ENCODE measurements at places on chromosomes 11 and 22.

GRCh38 chr22:24429411-24430365, 2.3 kb downstream of the ADORA2A start:
- no peak for DNase-seq

GRCh38 chr22:46749682-46750529, 11.9 kb upstream of the CERK start:
- no peak for DNase-seq

DNA sequence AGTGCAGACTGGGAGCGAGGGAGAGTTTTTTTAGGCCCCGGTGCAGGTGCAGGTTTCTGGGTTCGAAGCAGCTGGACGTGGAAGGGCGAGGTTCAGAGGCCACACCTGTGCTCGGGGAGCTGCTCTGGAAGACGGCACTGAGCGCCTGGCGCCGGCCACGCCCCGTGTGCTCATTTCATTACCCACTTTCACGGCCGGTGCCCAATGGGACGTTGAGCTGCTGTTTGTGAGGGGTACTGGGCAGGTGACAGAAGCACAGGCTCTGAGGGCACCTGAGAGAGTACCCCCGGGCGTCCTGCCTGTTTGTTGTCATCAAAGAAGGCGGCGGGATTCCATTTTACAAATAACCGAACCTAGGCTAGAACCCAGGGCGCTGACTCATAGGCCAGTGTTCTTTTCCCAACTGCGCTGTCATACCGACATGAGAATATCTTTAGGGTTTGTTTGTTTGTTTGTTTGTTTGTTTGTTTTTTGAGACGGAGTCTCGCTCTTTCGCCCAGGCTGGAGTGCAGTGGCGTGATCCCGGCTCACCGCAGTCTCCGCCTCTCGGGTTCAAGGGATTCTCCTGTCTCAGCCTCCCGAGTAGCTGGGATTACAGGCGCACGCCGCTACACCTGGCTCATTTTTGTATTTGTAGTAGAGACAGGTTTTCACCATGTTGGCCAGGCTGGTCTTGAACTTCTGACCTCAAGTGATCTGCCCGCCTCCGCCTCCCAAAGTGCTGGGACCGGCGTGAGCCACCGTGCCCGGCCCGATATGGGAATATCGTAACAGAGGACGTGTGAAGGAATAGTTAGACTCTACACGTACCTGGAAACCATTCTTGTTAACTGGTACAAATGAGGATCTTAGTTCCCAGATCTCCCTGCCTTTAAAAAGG, 16.6 kb upstream of the SPTBN2 start:
- no peak for DNase-seq

DNA sequence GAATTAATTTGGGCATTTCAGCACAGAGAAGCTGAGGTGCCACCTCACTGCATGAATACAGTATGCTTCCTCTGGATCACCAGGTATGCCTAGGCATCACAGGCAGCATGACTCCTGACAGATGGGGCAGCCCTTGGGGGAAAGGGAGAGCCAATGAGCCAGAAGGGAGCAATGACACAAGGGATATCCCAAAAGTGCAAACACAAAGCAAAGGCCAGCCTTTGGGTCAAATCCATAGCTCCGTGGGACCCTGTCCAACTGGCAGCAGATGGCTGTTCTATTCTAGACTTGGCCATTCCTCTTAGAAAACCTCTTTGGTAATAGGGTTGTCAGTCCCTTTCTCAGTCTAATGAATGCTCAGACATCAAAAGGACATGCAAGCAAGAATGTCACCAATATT, 73.3 kb downstream of the SERGEF start:
- no peak for DNase-seq

GRCh38 chr22:35359380-35360065, 21.4 kb upstream of the HMOX1 start:
- DNase-seq: no peak

DNA sequence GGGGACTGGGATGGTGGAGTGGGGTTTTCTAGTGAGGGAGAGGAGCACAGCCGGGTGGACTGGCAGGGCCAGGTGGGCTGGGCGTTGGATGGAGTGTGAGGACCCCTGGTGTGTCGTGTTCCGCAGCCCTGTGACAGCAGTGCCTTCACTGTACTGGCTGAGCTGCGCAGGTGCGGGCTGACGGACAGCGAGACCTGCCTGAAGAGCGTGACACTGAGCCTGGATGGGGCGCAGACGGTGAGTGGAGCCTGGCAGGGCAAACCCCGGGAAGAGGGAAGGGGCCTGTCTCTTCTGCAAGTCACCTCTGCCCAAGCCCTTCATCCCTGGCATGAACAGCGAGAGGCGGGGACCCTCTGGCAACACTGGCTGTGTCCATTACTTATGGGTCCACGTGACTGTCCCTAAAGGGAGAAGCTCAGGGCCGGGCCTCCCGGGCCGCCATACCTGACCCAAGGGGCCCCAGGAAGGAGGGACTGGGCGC, 10.0 kb downstream of the MUC5AC start:
- DNase-seq: no peak

DNA sequence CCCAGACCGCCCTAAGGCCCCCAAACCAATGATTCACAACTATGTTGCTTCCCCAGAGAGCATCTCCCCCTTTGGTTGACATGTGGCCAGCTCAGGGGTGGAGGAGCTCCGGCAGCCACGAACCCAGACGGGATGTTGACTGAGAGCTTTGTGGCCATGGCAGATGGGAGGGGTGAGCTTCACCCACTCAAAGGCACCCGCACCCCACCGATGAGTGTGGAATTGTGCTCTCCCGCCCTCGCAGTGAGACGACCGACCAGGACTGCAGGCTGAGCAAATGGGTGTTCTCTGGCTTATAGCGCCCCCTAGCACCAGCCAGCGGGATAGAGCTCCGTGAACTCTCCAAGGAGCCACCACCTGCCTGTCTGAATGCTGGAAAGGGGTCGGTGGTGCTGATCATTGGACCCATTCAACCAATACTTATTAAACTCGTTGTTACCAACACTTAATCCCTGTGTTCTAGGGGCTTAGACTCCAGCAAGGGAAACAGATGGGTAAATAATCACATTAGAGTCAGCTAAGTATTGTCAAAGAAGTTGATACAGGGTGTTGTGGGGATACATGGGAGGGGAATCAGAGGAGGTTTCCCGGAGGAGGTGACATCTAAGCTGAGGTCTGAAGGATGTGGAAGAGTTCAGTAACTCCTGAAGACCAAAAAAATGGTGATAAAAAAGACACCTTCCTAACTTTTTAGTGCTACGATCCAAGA, 4.5 kb upstream of the TIMP3 start:
- peak; percentile 84 for DNase-seq

DNA sequence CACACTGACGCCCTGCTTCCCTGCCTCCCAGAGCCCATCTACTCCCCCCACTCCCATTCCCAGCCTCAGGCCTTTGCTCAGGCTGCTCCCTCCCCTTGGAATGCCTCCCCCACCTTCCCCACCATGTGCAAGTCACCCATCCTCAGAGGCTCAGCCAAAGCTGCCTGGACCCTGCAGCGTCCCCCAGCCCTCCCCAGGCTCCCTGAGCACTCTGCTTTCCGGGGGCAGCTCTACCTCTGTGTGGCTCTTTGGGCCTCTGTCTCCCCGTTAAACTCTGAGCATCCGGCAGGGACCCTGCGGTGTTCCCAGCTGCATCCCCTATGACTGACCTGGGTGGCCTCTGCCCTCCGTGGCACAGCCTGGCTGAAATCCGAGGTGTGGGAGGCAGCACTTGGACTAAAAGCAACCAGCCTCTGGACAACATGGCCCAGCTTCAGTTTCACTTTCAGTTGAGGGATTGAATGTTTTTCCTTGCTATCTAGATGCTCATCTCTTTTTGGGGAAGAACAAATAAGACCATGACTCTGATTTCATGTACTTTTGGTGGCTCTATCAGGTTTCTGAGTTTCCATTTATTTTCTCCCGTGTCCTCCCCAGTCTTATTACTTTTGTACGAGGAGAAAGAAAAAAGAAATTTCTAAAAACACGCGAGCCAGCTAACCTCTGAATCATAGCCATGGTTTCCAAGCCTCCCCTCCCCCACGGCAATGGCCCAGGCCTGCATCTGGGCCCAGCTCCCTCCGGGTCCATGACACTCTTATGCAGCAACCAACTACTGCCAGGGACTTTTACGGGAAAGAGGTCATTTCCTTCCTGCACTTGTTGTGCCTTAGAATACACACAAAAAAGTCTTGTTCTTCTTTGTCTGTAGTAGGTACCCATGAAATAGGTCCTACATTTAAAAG, 3.8 kb downstream of the APOL3 start:
- peak; percentile 69 for DNase-seq

GRCh38 chr11:104098555-104098954, 62.1 kb downstream of the DDI1 start:
- DNase-seq: no peak

All from fibroblast of upper back skin (primary cell).